ENCODE measurements at places on chromosomes 5 and 9.

- DNase-seq, result no peak
Measured at GRCh38 chr5:165834891-165835290, 2329.5 kb downstream of the MAT2B start.

DNA sequence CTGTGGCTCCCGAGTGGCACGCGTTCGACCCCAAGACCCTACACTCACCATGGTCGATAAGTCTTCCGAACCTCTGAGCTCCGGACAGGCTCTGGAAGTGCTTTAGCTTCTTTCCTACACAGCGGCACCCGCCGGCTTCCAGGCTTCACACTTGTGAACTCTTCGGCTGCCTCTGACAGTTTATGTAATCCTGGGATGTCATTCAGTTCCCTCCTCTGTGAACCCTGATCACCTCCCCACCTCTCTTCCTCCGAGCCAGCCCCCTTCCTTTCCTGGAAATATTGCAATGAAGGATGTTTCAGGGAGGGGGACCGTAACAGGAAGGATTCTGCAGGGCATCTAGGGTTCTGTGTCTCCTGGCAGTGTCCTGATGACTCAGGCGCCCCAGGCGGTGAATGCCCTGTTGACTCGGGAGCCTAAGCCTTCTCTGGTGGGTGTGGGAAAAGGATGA lies at the start of gene CD14:
TSS of gene CD14 (minus strand) at position 155 of the 451 bp plus-strand sequence. CDS start at position 51, 104 bp downstream.
- DNase-seq, result no peak

- no peak for DNase-seq
Measured at GRCh38 chr9:19922476-19923118, 133.8 kb upstream of the SLC24A2 start.

- DNase-seq, result no peak
Measured at GRCh38 chr5:129043894-129044293, 50.7 kb upstream of the ISOC1 start.

- no peak for DNase-seq
Measured at GRCh38 chr5:174505621-174506020, 218.8 kb upstream of the MSX2 start.

DNA sequence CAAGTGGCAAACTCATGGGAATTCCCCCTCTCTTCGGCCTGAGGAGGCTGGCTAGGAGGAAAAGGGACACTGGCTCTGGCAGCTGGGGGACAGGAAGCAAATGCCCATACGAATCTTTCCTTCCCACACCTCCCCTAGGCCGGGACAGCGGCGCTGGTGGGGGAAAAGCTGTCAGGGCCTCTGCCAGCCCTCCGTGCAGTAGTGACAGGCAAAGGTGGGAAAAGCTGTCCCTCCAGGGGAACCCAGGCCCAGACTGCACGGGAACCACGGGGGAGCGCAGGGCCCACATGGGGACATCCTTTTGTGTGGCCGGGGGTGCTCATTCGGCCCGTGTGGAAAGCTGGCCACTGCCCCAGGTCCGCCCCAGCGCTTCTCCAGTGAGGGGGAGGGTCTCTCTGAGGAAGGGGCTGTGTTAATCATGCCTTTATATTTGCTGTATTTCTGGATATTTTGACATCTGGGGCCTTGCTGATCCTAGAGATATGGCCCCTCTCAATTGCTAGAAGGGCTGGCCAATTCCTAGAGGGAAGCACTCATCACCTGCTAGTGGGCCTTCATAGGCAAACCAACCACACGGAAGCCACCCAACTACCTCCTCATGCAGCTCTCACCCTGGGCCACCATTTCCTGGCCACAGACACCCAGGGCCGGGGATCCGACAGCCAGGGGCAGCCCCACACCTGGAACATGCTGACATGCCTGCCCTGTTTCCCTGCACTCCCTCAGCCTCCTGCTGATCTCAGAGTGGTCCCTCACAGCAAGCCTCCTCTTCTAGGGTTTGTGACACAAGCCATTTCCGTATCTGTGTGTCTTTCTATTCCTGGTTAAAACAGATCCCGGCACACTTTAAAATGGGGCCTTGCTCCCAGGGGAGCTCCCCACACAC lies 138.8 kb downstream of the ROR2 start:
- DNase-seq, result no peak

DNA sequence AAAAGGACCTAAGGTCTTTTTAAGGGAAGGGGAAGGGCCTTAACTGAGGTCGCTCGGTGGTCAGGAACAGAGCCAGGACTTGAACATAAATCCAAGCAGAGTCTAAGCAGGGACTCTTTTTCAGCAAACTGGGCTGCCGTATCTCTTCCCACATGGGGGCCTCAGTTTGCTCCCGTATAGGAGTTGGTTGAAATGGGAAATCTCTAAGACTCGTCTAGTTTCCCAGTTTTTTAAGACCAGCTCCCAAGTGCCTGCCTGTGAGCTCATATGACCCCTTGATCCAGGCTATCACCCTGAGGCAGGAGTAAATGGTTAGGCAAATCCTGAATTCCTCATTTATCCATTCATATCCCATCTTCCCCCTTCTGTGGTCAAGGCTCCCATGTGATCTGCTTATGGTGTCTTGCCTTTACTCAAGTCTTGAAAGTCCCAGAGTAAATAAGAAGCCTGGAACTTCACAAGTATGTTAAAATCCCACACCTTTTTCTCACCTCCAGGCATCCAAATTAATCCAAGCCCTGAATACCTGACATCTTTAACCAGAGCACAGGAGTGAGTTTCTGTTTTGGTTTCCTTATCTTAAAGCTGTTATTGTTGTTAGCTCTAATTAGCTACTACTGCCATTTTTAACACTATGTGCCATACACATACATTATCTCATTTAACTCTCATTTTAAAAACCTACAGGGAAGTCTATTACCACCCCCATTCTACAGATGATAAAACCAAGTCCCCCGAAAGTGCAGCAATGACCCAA lies 3.0 kb downstream of the ARSI start:
- no peak for DNase-seq

DNA sequence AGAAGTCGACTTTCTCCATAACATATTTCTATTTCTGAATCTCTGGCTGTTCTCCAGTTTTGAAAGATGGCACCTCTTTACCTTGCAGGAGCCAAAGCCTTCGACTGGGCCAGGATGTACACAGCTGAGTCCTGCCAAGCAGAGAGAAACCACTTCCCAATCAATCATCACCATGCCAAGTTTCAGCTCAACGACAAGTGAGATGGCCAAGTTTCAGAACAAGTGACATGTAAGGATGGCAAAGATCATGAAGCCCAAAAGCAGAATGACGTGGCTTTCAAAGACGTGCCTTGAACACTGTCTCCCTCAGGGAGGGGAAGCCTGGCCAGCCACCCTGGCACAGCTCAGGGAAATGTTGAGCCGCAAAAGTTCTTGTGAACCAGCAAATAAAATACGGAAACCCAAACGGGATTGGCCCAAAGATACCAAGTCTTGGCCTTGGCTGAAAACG lies 17.7 kb downstream of the STK10 start:
- DNase-seq, result no peak

GRCh38 chr9:94780516-94780950 lies 54.0 kb downstream of the AOPEP start:
- DNase-seq, result no peak

DNA sequence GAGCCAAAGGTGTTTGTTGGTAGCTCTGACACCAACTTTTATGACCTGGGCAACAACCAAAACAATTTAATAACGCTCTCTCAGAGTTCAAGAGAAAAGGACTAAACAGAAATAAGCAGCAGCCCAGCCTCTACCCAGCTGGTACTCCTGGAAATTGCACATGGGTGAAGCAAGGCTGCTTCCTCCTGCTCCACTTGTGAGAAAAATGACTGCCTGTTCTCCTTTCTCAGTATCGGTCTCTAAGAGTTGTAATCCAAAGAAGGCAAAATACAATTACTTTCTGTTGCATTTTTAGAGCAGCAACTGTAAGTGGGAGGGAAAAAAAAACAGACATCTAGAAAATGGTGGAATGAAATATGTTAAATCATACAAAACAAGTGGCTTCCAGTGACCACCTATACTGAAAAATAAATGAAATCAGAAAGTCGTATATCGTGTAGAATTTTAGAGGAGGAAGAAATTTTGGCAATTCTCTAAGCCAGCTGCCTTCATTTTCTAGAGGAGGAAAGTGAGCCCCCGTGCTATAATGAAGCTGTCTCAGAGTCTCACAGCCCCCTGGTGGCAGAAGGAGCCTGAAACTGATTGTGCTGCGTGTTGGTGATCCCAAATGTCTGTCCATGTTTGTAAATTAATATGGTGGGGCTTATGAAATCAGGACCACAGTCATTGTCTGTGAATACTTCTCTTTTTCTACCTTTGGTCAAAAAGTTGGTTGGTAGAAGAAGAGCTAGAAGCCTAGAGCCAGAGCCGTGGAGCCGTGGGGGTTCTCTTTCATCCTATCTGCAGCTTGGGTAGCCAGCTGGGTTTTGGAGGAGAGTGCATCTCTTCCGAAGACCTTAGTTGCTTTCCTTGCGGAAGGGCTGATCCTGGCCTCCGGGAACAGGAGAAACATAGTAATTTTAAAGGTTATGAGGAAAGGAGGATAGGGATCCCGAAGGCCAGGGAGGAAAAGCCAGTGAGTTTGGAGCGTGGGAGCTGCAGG lies 139.9 kb downstream of the PIP5K1B start:
- DNase-seq, result no peak

GRCh38 chr5:53537711-53538110 lies 22.7 kb upstream of the NDUFS4 start:
- no peak for DNase-seq

DNA sequence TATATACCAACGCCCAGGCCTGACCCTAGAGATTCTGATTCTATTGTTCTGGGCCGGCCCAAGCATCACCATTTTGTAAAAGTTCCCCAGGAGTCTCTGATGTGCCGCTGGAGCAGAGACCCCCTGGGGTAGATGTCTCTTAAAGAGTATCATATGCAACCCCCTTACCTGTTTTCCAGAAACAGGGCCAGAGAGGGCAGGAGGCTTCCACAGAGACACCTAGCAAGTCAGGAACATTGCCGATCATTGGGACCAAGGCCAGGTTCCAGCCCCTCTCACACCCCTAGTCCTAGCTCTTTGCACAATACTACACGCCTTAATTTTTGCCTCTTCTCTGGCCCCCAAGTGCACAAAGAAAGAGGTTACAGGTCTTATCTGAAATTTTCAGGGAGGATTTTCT lies 63.8 kb downstream of the TMOD1 start:
- DNase-seq, result no peak

GRCh38 chr9:27086818-27087680 lies 22.0 kb upstream of the TEK start:
- no peak for DNase-seq

DNA sequence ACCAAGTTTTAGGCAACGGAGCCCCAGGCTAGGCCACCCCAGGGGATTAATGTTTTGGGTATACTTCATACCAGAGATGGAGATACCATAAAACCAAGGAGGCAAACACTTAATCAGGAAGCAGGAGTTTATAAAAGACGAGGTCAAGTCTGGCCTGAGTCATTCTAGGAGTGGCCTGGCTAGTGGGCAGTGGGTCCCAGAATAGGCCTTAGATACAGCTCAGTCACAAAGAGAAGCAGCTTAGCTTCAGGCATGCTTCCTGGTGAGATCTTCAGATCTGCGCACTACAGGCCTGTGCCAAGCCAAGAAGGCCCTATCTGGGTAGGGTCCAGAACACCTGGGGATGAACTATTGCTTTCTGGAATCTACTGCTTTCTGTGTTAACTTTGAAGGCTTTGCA lies 20.6 kb upstream of the NR5A1 start:
- no peak for DNase-seq

- DNase-seq, result no peak
Measured at GRCh38 chr9:69579760-69580581, 92.2 kb downstream of the APBA1 start.
